ENCODE measurements at places on chromosomes 12 and 14.
A peak's percentile ranks its signal among the peaks of the same experiment; 100 is the strongest.

GRCh38 chr12:68451261-68452077, 119.3 kb upstream of the MDM1 start:
- DNase-seq, result peak; percentile 88

- DNase-seq, result no peak
Measured at GRCh38 chr12:52566847-52567291, 6.8 kb downstream of the KRT74 start.

- DNase-seq, result no peak
Measured at GRCh38 chr14:63633801-63634200, 7.9 kb downstream of the WDR89 start.

GRCh38 chr12:62758216-62758615, 176.7 kb downstream of the PPM1H start:
- peak; percentile 3 for DNase-seq

GRCh38 chr12:92601176-92601575, 101.6 kb upstream of the PLEKHG7 start:
- DNase-seq, result no peak

- DNase-seq, result no peak
Measured at GRCh38 chr12:21675641-21676040, 18.0 kb upstream of the LDHB start.

DNA sequence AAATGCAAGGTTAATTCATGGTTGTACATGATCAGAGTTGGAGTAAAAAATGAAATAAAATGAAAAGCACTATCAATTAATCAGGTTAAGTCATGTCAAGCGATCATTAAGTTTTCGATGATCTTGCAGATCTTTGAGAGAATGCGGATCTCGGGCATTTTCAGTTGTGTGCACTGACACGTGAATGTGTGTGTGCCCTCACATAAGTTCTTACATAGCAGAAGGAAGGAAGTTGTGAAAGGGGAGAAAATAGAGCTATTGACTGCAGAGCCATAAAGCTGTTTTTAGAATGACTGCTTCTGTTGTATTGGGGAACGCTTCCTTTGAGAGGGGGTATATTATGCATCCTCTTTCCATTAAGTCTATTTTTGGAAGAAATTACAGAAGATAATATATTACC, 101.3 kb downstream of the HMGA2 start:
- DNase-seq, result no peak

DNA sequence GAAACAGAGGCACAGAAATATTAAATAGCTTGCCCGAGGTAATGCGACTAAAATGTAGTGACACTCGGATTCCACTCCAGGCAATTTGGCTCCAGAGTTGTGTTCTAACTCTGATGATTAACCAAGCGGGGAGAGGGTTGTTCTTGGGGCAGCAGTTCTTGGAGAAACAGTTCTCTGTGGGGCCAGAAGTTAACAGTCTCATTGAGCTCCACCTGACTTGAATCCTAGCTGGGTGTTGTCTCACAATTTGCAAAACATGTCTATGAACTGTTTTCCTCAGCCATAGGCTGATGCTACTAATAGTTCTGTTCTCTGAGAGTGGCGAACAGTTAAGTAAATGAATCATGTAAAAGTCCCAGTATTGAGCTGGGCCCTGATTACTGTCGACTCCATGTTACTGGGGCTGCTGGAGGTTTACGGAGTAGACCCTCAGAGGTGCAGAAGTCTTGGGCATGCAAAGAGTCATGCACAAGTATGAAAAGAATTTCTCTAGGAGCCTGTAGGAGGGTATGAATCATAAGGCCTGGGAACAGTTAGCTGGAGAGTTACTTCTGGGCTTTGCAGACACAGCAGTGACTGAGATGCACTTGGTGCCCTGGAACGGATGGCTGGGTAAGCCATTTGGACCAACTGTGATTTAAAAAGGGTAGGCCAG, 15.4 kb upstream of the NIN start:
- no peak for DNase-seq

GRCh38 chr12:12070674-12071656, at the start of gene BCL2L14:
Gene BCL2L14 (plus strand): TSS chr12:12070939. CDS start chr12:12079306, 8,367 bp downstream.
- peak; percentile 27 for DNase-seq

DNA sequence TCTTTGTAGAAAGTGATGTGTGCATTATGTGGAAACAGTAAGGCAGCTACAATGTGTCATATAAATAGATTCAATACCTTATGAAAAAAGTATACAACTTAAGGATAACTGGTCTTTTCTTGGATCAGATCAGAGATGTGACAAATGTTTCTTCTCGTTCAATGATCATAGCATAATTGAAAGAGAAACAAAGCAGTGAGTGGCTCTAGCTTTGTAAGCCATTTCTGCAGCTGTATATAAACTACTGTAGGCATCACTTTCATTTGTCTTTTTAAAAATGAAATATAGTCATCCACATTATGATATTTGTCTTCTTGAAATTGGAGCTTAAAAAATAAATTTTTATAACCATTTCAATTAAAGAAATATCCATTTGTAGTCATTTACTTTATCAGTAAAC, 63.8 kb upstream of the LMO3 start:
- no peak for DNase-seq

GRCh38 chr12:75632442-75632841, 121.0 kb upstream of the KRR1 start:
- DNase-seq, result no peak

DNA sequence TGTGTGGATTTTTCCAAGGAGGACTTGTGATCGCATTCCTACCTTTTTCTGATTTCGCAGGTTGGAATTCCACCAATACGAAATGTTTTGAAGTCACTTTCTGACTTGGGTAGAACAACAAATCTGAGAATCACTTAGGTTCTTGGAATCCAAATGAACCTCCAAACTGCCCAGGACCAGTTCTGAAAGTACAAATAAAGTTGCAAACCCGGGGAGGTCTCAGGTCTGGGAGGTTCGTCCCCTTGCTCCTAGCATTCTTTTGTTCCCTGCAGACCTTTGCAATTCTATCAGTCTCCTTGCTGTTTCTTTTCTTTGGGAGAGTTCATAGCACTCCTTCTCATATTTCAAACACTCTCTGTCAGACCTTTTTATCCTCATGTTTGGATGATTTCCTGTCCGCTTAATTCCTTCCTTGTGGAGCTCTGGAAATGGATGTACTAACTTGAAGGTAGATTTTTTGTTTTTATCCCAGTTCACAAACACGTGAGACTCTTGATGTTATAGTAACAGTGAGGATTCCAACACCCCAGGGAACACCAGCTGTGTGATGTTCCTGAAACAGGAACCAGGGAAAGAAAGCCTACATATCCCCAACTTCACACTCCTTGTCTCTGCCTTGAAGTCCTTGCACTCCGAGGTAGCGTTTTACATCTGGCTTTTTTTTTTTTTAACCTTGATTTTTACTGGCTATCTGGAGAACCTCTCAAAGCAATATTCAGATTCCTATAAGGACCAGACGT, 70.6 kb downstream of the TMEM132C start:
- no peak for DNase-seq

DNA sequence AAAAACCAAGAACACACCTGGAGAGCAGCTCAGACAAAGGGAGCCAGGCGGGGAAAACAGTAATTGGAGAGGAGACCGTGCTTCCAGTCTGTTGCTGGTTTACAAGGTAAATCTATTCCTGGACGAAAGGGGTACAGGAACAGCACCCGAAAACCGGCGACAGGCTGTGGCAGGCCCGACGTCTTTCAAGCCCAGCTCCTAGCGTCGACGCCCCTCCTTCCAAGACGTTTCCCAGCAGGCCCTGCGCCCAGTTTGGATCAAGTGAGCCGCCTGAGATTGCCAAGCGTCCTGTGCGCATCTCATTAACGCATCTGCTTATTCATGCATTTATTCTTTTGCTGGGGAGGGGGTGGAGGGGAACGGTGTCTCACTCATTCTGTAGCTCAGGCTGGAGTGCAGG, 1.4 kb downstream of the C12orf56 start:
- no peak for DNase-seq

DNA sequence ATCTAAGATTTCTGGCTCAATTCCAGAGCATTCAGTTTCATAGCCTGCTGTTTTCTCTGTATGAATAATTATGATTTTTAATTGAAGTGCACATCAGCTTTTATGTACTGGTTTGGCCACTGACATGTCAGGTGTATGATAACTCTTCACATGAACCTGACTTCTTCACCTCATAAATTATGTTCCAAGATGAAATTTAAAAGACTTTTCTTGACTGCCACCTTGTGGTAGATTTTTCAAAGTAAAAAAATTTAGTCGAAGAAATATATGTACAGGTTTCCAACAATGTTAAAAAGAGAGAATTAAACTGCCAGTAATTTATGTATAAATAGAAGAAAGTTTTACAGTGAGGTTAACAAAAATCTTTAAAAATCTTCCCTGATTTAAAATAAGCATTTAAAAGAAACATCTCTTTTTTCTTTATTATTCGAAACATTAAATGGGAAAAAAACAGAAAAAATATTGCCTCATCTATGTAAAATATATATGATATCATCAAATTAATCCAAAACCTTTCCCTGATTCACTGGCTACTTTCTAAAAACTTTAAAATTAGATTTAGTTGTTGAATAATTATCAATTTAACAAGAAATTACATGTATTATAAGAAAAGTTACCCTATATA, 124.9 kb upstream of the ATXN7L3B start:
- DNase-seq, result peak; percentile 11

GRCh38 chr14:68135028-68135427, 315.4 kb downstream of the RAD51B start:
- no peak for DNase-seq

DNA sequence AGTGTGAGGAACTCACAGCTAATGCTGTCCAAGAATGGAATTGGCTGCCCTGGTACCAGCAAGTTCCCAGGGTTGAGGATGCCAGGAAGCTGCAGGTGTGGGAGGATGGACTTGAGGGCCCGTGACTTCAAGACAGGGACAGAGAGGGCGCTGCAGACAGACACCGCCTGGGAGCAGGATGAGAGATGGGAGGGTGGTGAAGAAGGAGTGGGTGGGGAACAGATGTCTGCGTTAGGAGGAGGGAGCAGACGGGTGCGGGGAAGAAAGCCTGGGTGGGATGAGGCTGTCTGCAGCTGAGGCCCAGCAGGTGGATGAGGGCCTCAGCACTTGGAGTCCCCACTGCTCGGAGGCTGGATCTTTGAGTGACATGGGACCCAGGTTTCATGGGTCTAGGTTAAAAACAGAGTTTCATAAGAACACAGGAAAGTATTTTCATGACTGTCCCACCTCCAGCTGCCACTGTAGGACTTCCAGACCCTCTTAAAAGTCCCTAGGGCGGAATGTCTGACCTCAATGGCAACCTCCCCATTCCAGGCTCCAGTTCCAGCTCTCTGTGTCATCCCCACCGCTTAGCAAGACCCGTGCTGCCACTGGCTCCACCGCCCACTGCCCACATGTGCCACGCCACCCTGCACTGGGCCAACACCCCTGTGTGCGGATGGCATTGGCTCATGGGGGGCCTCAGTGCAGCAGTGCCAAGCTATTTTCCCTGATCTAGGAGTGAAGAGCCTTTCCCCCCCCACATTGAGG, 70.3 kb upstream of the SCN8A start:
- DNase-seq, result no peak

GRCh38 chr12:124515981-124516380, 51.4 kb downstream of the NCOR2 start:
- DNase-seq, result no peak

- DNase-seq, result peak; percentile 15
Measured at GRCh38 chr12:123659996-123660727, 10.8 kb upstream of the TCTN2 start.

GRCh38 chr12:108519558-108519957, 4.5 kb downstream of the FICD start:
- no peak for DNase-seq

Data from activated CD4-positive, alpha-beta T cell treated with anti-CD3 and anti-CD28 coated beads, Interleukin-2, Interleukin-6, amounts not matched to agents 100 ng/mL and 50 ng/mL, durations not matched to agents 16 hours and 8 hours (primary cell).